ENCODE measurements at places on chromosomes 2 and 18.

GRCh38 chr2:68832233-68832869, 38.8 kb downstream of the BMP10 start:
- no peak for DNase-seq

GRCh38 chr2:106085181-106085940, 108.7 kb downstream of the UXS1 start:
- peak; percentile 51 for DNase-seq

- no peak for DNase-seq
These were observed 156.1 kb upstream of the CYRIA start for GRCh38 chr2:16821692-16822091.

DNA sequence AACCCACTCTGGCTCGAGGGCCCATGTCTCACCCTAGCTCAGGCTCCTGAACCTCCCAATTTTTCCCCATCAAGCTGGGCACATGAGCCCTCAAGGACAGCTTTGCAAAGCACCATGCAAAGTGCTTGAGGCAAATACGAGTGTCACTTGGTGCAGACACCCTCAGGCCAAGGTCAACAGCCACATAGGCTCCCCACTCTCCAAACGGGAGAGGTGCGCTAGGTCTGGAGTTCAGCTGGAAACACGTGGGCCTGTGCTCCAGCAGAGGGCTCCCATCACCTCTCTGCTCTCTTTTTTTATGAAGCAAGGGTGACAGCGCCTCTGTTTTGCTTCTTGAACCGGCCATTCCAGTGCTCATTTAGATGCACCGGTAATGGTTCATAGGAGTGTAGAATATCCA, 11.9 kb upstream of the ARHGAP25 start:
- no peak for DNase-seq

GRCh38 chr2:148963461-148963860, 75.0 kb upstream of the LYPD6B start:
- no peak for DNase-seq

DNA sequence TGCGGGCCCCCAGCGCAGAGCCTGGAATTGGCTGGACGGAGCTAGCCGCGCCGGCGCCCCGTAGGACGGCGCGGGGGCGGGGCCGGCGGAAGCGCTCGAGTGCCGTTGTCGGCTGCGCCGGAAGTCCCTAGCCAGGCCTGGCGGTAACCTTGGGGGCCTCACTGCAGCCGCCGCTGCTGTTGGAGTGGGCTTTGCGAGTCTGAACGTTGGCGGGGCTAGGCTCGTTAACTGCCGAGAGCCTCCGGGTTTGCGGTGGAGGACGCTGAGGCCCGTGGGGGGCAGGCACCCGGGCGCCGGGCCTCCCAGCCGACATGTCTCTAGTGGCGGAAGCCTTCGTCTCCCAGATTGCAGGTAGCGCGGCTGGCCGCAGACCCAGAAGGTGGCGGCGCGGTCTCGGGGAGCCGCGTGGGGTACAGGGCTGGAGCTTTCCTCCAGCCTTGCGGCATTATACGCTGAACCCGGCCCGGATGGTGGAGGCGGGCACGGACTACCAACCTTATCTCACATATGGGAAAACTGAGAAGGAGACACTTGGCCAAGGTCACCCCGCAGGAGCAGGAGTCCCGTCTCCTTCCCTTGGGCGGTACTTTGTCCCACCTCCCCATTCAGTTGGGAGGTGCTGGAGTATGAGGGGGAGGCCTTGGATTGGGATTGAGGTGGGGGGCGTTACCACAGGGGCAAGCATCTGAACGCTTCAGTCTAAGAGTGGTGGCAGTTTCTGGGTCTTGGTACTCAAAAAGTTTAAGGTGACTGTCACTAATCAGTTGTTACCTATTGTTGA, at the start of gene MTX2:
Gene MTX2 (plus strand): TSS at position 124 of the 781 bp plus-strand sequence. CDS start 188 bp downstream, at position 312.
- DNase-seq, result peak; percentile 90

GRCh38 chr18:69757733-69758132, 189.9 kb downstream of the CD226 start:
- DNase-seq, result no peak

- no peak for DNase-seq
These were observed 153.5 kb upstream of the CAVIN2 start for GRCh38 chr2:192000196-192000980.
